Suppressor macrophage (primary cell): ENCODE measurements at places on chromosomes 16 and 17.

DNA sequence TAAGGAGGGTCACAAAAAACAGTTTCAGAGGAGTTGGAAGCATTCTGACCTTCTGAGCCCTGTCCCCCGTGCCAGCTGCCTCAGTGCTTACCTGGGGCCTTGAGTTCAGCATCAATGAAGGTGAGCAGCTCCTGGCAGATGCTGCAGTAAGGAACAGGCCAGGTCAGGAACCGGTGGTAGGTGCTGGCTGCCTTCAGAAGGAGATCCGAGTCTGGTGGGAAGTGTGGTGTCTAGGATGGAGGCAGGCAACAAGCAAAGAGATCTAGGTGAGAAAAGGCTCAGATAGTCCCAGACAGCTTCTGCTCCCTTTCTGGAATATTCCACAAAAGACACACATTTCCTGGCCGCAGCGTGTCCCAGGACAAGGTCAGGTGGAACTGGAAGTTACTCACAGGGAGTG lies 37.2 kb upstream of the PIK3R6 start:
- no peak for DNase-seq

- peak; percentile 45 for DNase-seq
These were observed 68.0 kb downstream of the AKAP1 start for GRCh38 chr17:57152967-57153528.

GRCh38 chr16:53089434-53090285 lies 34.9 kb downstream of the CHD9 start:
- no peak for DNase-seq

DNA sequence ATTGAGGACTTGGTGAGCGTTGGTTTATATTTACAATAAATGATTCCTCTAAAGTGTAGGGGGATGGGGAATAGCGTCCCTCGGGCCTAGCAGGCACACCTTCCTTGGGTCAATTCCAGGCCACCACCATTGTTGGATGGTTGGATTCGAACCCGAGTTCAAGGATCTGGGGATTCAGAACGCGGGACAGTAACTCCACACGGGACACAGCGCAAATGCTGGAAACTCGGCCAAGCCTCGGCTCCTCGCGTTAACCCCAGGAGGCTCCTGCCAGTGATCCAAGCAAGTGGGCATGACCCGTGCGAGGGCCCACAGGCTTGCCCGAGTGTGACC lies 613 bp downstream of the B9D1 start:
- no peak for DNase-seq

- DNase-seq = no peak
These were observed 4.1 kb upstream of the PMP22 start for GRCh38 chr17:15269087-15269779.

- DNase-seq = no peak
These were observed 617 bp downstream of the ARMC7 start for GRCh38 chr17:75110234-75110937.

- DNase-seq = no peak
These were observed 8.7 kb downstream of the CES2 start for GRCh38 chr16:66944054-66944441.

- no peak for DNase-seq
These were observed 39.3 kb downstream of the NKD1 start for GRCh38 chr16:50587543-50587942.

DNA sequence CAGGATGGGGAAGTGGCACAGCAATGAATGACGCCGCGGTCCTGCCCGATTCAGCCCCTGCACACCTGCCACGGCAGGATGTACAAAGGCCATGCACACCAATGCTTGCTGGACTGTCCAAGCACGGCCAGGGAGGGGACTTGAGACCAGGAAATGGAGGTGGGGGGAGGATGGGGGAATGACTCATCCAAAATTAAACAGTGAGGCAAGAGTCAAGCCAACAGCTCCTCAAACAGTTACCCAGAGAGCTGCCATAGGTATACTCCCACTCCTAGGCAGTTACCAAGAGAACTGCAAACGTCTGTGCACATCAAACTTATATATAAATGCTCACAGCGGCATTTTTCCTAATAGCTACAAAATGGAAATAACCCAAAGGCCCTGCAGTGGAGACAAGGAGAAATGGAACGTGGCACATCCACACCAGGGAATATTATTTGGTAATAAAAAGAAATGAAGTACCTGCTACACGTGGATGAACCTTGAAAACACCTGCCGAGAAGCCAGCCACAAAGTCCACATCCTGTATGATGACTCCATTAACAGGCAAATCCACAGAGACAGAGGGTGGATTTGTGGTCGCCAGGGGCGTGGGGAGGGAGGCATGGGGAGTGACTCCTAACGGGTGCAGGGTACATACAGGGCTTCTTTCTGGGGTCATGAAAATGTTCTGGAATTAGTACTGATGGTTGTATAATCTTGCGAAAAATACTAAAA lies 54.1 kb downstream of the VAC14 start:
- peak; percentile 54 for DNase-seq

DNA sequence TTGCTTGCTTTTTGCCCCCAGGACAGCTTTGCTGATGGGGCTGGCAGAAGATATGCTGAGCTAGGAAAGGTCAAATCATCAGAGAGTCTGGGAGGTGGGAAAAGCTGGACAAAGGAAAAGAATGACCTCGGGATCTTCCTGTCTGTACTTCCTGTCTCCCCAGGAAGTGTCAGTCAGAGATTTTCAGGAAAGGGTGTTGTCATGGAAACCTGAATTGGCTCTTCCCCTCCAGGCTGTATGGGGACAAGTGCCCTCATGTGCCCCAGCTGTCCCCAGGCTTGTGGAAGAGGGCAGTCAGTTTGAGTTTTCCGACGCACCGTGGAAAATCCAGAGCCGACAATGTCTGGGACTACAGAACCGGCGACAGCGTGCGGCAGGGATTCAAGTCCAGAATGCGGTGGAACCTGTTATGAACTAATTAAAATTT lies 122.7 kb upstream of the ZFHX3 start:
- no peak for DNase-seq

- DNase-seq = no peak
These were observed 26.8 kb downstream of the TRPV2 start for GRCh38 chr17:16442141-16442540.

DNA sequence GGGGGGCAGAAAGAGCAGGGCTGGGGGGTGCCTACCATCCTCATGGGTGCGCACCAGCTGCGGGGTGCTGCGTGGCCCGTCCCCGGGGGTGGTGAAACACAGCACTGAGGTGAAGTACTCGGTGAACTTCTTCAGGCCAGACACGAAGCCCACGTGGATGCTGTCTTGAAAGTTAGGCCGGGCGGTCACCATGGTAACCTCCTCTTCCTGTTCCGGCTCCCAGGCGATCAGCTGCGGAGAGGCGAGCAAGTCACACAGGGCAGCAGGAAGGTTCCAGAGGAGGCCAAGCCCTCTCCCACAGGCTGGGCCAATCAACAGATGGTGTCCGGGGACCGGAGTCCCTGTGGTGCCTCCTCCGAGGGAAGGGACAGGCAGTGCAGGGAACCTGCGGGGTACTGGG lies 90.1 kb upstream of the CDC42EP4 start:
- DNase-seq = peak; percentile 58

- DNase-seq = no peak
These were observed 11.5 kb downstream of the HAPSTR1 start for GRCh38 chr16:9102943-9103342.

DNA sequence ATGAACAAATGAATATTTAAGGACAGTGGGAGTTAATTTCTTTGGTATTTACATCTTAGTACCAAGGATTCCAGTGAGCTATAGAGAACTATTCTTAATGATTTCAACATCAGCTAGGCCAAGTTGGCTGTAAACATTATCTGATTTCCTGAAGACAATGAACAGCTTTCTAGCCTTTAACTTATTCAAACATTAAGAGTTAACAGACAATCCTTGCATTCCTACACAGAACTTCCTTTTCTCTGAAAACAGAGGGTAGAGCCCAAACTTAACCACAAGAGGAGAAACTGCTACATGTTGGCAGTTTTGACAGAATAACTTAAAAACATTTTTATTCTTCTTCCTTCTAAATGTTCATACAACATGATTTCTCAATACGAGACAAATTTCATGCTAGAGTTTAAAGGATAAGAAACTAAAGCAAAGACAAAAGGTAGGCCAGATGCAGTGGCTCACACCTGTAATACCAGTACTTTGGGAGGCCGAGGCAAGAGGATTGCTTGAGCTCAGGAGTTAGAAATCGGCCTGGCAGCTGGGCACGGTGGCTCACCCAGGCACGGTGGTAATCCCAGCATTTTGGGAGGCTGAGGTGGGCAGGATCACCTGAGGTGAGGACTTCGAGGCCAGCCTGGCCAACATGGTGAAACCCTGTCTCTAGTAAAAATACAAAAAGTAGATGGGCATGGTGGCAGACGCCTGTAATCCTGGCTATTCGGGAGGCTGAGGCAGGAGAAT lies 4.4 kb downstream of the CRLF3 start:
- peak; percentile 70 for DNase-seq

GRCh38 chr17:21418446-21419298 lies 42.5 kb downstream of the KCNJ12 start:
- DNase-seq = no peak

GRCh38 chr17:71084219-71084618 lies 914.9 kb downstream of the KCNJ2 start:
- peak; percentile 47 for DNase-seq

GRCh38 chr16:79171931-79172705 lies 428.4 kb downstream of the MAF start:
- no peak for DNase-seq

GRCh38 chr16:60949800-60950199 lies 1086.4 kb downstream of the CDH8 start:
- DNase-seq = no peak

GRCh38 chr16:55492756-55493380 lies 13.9 kb downstream of the MMP2 start:
- no peak for DNase-seq

DNA sequence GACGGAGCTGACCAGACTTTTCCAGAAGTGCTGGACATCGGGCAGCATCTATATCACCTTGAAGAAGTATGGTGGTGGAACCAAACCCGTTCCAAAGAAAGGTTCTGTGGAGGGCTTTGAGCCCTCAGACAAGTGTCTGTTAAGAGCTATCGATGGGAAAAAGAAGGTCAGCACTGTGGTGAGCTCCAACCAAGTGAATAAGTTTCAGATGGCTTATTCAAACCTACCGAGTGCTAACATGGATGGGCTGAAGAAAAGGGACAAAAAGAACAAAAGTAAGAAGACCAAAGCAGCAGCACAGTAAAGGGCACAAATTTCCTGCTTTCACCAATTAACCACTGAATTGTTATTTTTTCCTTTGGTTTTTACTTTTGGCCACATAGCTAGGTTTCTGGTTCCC lies 6.9 kb downstream of the KAT7 start:
- no peak for DNase-seq

DNA sequence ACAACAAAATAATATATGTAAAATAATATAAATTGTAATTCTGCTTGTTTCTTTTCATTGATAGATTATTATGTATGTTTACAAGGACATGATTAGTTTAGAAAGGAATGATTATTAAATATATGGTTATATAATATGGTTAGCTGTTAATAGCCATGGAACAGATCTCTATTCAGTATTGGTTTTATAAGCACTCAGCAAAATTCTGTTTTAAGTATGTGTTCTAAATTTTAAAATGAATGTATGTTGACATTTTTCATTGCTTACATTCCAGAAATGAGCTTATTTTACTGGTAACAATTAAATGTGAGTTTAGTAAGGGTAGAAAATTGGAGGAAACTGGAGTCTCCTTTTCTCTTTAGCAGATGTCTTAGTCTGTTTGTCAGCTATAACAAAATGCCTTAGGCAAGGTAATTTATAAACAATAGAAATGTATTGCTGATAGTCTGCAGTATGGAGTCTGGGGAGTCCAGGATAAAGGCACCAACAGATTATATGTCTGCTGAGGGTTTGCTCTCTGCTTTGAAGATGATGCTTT lies 45.4 kb downstream of the NFAT5 start:
- no peak for DNase-seq

DNA sequence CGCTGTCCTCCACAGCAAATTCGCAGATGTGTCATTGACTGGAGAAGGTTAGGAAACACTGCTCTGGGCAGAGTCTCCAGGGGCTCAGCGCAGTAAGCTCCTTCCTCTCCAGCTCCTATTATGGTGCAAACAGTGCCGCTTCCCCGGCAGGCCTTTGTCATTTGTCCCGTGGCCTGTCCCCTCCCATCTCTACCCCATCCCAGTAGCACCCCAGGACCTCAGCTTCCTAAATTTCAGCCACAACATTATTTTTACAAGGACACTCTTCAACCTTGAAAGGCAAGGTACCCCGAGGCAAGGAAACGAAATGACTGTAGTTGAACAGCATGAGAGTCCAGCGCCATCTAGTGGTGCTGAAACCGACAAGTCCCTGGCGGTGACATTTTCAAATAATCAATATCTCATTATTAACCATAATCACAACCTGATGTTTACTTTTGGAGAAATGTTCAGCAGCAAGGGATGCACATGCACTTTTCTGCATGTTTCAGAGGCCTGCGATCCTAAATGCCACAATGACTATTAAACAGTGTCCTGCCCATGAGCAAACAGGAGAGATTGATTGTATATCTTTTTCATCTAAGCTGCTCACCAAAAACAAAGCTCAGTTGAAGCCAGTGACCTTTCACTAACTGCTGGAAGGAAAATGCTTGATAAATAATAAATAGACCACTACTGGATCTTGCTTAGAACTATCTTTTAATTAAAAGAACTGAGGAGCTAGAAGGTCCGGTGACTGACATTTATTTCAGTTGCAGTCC lies 16.5 kb downstream of the MRPS23 start:
- DNase-seq = peak; percentile 86

- DNase-seq = peak; percentile 8
These were observed 1.5 kb downstream of the GRIN2A start for GRCh38 chr16:10180771-10181163.

DNA sequence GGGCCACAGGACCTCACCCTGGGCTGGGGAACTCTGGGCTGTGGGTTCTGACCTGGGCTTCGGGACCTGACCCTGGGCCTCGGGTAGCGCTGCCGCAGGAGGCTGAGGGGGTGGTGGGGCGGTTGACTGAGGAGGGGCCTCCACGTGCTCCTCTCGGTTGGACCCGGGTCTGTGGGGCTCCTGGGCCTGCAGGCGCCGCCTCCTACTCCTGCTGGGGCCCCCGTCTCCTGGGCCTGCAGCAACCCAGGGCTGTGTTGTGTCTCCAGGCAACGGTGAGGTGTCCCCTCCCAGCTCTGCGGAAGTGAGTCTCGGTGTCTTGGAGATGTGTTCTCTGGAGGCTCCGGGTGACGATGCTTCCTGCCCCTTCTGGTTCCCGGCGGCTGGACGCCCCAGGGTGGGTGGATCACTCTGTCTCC lies 41.5 kb upstream of the GNG13 start:
- no peak for DNase-seq

GRCh38 chr16:27441998-27442397 lies 40.0 kb downstream of the IL21R start:
- DNase-seq = no peak

DNA sequence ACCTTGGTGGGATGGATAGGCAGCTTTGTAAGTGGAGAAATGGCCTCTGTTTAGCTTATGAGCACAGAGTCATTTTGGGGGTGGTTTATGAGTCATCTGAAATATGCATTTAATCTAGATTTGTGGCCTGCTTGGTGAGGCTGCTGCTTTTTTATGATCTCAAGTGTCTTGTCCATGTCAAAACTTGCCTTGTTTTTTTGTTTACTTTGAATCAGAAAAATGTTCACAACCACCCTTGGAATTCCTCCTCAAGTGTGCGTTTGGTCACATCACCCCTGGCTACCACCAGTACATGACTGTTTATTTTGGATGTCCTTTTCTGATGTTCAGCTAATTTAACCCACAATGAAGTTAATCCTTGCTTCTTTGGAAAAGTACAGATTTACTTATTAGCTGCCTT lies 64.6 kb downstream of the FTO start:
- DNase-seq = no peak

GRCh38 chr16:58515871-58516767 lies 802 bp downstream of the SETD6 start:
- DNase-seq = peak; percentile 31
